Heart left ventricle (tissue), 16 donors: ENCODE measurements at places on chromosomes 7 and 10.

DNA sequence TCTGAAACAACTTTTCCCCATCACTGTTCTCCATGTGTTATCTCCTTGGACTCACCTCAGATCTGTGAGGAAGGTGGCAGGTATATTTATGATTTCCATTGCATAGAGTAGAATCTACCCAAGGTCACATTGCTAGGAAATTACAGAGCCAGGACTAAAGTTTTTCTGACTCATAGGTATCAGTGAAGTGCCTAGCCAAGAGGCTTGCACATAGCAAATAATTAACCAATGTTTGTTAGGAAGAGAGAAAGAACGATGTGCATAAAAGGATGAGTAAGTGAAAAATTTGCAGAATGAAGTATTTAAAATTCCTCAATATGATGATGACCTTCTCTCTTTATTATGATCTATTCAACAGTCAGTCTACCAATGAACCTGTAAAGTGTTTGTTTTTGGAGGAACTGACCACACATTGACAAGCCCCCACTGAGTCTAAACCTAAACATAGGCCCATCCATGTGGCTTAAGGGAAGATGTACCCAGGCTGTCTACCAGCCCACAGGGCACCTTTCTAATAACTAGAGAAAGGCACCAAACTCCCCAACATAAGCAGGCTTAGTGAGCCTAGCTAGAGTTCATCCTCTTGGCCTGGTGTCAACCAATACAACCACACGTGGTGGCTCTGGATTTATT is 252.9 kb upstream of the ZMIZ1 start:
- no peaks in the 10 kb centered on the region for H3K4me1 ChIP-seq
- H3K36me3 ChIP-seq: no peaks in the 10 kb centered on the region
- H3K27ac ChIP-seq: no peak overlapping the region
- H3K4me3 ChIP-seq: no peak overlapping the region
- no peaks in the 10 kb centered on the region for H3K27me3 ChIP-seq
- no peak for DNase-seq

GRCh38 chr10:35056686-35057085 is 33.5 kb downstream of the CUL2 start:
- peaks cover 6% of the 10 kb centered on the region for H3K36me3 ChIP-seq
- no peak for DNase-seq
- no peaks in the 10 kb centered on the region for H3K27me3 ChIP-seq

DNA sequence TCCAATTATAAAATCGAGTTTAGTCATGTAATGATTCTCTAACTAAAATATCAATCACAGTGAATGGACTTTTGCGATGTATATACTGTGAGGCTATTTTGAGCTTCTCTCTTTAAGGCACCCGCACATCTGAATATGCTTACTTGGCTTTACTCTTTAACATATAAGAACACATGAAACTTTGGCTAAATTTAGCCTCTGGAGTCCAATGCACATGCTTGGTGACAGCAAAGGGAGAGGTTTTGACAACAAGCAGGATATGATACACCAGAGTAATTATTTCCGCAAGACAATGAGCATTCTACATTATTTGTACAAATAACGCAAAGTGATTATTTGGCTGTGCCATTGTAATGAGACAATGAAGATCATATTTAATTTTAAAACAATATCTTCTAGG is 72.4 kb downstream of the ARID5B start:
- H3K27ac ChIP-seq: peak overlapping the region; percentile 66
- no peak overlapping the region for H3K4me3 ChIP-seq
- peaks cover 47% of the 10 kb centered on the region for H3K4me1 ChIP-seq
- no peaks in the 10 kb centered on the region for H3K36me3 ChIP-seq

GRCh38 chr7:123241809-123242208 is 42.0 kb upstream of the SLC13A1 start:
- no peaks in the 10 kb centered on the region for H3K4me1 ChIP-seq
- no peak for DNase-seq
- no peak overlapping the region for H3K4me3 ChIP-seq
- H3K27me3 ChIP-seq: no peaks in the 10 kb centered on the region
- H3K27ac ChIP-seq: no peak overlapping the region

GRCh38 chr10:5971886-5972285 is 5.5 kb downstream of the IL15RA start:
- DNase-seq: no peak
- H3K4me3 ChIP-seq: no peak overlapping the region
- peaks cover 25% of the 10 kb centered on the region for H3K4me1 ChIP-seq

- no peaks in the 10 kb centered on the region for H3K36me3 ChIP-seq
- no peak overlapping the region for H3K4me3 ChIP-seq
- H3K27me3 ChIP-seq: peaks cover 17% of the 10 kb centered on the region
- H3K27ac ChIP-seq: no peak overlapping the region
- no peak for DNase-seq
These were observed 126.9 kb downstream of the KCNMA1 start for GRCh38 chr10:77510695-77511094.

- no peak for DNase-seq
- H3K27me3 ChIP-seq: no peaks in the 10 kb centered on the region
- H3K4me1 ChIP-seq: peaks cover 39% of the 10 kb centered on the region
- H3K4me3 ChIP-seq: no peak overlapping the region
- peak overlapping the region; percentile 95 for H3K27ac ChIP-seq
These were observed 5.1 kb downstream of the DEPP1 start for GRCh38 chr10:44973323-44974081.

- no peaks in the 10 kb centered on the region for H3K27me3 ChIP-seq
- H3K4me1 ChIP-seq: no peaks in the 10 kb centered on the region
- no peak overlapping the region for H3K4me3 ChIP-seq
These were observed 69.0 kb downstream of the ANK3 start for GRCh38 chr10:60320666-60321065.

DNA sequence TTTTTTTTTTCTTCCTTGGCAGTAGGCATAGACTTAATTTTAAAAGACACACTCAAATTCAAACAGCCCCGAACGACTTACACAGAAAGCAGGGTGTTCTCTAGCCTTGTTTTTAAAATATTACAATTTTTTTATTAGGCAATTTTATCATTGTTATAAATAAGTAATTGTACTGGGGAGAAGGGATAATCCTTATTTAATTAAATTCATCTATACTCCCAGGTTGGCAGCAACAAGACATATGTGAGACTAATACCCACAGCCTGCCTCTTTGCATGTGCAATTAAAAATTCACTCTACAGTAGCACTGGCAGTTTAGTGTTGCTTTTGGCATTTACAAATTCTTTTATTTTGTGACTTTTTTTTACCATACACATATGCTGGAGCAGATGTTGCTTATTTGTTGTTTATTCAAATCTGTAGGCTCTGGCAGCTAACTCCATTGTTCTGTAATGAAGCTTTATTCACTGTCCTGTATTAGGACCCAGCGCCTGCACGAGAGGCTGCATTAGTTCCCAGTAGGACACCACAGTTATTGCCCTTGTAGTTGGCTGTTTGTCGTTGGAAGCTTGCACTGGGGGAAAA is 84.9 kb upstream of the PPP1R17 start:
- H3K27ac ChIP-seq: no peak overlapping the region
- no peak overlapping the region for H3K4me3 ChIP-seq
- H3K4me1 ChIP-seq: no peaks in the 10 kb centered on the region
- no peak for DNase-seq
- H3K27me3 ChIP-seq: no peaks in the 10 kb centered on the region

DNA sequence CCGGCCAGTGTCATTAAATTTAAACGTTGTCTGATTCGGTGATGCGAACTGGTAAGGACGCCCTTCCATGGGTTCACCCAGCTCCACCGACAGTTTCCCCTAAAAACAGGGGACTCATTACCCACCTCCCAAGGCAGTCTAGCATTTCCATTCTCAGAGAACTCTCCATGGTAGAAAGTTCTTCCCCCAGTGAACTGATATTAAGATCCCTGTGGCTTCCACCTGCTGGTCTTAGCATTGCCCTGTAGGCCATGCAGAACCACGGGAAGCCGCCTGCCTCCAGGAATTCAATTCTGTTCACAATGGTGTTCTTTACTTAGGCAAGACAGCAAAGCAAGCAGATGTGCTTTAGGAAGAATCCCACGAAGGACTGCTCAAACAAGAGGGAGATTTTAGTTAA is 128.9 kb upstream of the NANOS1 start:
- no peak for DNase-seq
- no peaks in the 10 kb centered on the region for H3K27me3 ChIP-seq
- H3K4me3 ChIP-seq: no peak overlapping the region
- no peak overlapping the region for H3K27ac ChIP-seq
- no peaks in the 10 kb centered on the region for H3K4me1 ChIP-seq
- H3K36me3 ChIP-seq: no peaks in the 10 kb centered on the region

- H3K4me3 ChIP-seq: no peak overlapping the region
- H3K27ac ChIP-seq: no peak overlapping the region
- no peaks in the 10 kb centered on the region for H3K36me3 ChIP-seq
- no peaks in the 10 kb centered on the region for H3K27me3 ChIP-seq
- H3K4me1 ChIP-seq: no peaks in the 10 kb centered on the region
These were observed 85.3 kb upstream of the NFE2L3 start for GRCh38 chr7:26066736-26067135.

GRCh38 chr7:97015279-97015678 is 9.4 kb downstream of the DLX5 start:
- H3K4me3 ChIP-seq: no peak overlapping the region
- H3K27me3 ChIP-seq: peaks cover 96% of the 10 kb centered on the region
- no peaks in the 10 kb centered on the region for H3K36me3 ChIP-seq
- no peaks in the 10 kb centered on the region for H3K4me1 ChIP-seq
- no peak overlapping the region for H3K27ac ChIP-seq

GRCh38 chr10:76119515-76119914 is 688.1 kb downstream of the LRMDA start:
- no peak overlapping the region for H3K27ac ChIP-seq
- no peaks in the 10 kb centered on the region for H3K4me1 ChIP-seq
- no peaks in the 10 kb centered on the region for H3K36me3 ChIP-seq
